Esophagus mucosa (tissue), 1 donor: ENCODE measurements at places on chromosomes 1 and 21. TPM values are rescaled to one million over a fixed set of nuclear protein-coding genes. Genes with fewer than 3 reads are reported as not detected.

DNA sequence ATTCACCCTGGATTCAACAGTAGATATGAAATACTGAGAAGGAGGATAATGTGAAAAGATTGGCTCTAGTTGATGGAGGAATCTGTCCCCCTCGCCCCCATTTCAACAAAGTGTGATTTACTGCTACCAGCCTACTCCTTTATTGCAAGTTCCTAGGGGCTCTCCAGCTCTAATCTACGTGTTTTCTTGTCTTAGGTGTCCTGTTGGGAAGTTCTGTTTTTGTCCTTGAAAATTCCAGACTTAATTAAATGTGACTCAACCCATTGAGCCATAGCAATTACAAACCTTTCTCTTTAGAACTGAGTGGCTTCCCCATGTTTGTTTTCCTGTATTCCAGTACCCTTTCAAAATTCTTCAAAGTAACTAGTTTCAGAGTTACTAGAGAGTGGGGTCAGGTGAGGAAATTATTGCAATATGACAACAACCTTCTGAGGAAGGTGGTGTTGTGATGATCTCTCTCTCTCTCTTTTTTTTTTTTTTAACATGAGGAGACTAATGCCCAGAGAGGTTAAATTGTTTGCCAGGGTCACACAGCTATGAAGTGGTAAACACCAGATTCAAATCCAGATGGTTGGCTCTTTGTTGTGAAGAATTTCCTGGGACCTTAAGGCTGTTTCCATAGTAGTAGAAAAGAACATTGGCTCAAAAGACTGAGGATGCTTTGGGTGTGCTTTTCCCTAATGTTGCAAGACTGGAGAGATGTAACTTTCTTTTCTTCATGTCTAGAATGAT, 3.5 kb downstream of the RGL1 start:
- ATAC-seq, result no peak

The LEFTY2 gene
- total RNA-seq, result not detected

DNA sequence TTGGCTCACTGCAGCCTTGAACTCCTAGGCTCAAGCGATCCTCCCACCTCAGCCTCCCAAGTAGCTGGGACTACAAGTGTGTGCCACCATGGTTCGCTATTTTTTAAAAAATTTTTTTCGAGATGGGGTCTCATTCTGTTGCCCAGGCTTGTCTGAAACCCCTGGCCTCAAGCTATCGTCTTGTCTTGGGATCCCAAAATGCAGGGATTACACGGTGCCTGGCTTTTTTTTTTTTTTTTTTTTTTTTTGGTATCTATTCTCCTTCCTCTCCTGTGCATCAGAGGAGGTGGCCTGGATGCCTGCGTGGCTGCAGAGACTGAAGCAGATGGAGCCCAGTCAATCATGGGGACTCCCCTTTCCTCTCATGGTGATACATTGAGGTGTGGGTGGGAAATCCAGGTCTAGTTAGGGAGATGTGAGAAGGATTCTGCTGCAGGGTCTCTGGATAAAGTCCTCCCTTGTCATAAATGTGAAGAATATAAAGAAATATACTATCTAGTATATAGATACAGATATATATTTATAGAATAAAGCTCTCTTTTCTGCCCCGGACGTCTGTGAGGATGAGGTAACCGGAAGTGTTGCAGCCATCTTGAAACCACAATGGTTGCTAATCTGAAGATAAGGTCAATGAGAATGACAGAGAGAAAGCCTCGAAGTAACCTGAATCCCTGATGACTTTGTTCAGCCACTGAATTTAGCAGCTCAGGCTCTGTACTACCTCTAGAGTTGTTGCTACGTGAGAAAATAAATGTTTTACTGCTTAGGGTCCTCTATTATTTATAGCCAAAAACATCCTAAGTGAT, 19.5 kb upstream of the RGSL1 start:
- ATAC-seq, result no peak

DNA sequence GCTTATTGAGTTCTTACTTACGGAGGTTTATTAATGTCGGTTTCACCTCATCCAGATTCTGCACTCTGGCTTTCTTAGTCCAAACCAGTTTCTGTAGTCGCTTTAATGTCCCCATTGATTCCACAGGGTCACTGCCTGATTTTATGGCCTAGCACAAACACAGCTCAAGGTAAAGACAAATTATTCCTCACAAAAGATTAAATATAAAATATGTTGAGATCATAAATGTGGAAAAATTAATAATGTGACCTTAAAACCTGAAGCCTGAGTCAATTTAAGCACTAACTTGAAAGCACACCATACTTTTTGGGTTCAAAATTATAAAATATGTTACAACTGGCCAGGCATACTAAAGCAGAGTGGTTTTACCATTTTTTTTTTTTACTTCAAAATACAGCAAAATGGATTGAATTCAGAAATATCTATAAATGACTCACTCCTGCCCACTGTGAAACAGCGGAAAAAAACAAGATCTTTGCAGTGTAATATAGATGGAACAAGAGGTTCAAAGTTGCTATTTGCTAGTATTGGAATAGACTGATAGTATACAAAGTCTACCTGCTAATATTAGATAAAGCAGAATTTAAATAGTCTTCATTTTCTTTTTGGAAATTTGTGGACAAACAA, 37.6 kb upstream of the SAMSN1 start:
- no peak for ATAC-seq

GRCh38 chr1:195580988-195581387, 1027.3 kb downstream of the KCNT2 start:
- no peak for ATAC-seq

The SH2D2A gene
- total RNA-seq, result 1.4 TPM

GRCh38 chr1:55483523-55483922, 268.4 kb upstream of the USP24 start:
- ATAC-seq, result no peak

GRCh38 chr1:63902844-63903589, 129.2 kb downstream of the ROR1 start:
- no peak for ATAC-seq

DNA sequence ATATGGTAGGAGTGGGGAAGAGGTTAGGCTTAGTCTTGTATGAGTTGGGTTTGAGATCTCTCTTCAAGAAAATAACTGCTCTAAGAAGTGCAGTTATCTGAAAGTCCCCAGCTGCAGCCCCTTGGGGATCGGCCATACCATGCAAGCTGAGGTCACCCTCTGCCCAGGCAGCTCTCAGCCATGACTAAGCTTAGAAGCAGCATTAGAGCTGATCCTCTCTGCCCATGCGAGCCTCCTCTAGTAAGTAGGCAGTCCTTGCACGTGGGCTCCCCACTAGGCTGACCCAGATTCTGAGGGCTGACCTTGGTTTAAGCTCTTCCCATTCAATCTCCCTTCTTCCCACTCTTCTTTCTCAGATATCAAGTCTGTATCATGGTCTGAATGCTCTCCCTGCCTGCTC, 121.0 kb upstream of the UBE2U start:
- ATAC-seq, result no peak

GRCh38 chr1:44777969-44778635, 2.8 kb downstream of the RPS8 start:
- ATAC-seq, result no peak

The SRGAP2C gene
- 15.9 TPM for total RNA-seq

- peak; percentile 82 for ATAC-seq
Measured at GRCh38 chr1:202834771-202835547, 24.2 kb downstream of the PCAT6 start.
